ENCODE measurements at places on chromosomes 12 and 14.

DNA sequence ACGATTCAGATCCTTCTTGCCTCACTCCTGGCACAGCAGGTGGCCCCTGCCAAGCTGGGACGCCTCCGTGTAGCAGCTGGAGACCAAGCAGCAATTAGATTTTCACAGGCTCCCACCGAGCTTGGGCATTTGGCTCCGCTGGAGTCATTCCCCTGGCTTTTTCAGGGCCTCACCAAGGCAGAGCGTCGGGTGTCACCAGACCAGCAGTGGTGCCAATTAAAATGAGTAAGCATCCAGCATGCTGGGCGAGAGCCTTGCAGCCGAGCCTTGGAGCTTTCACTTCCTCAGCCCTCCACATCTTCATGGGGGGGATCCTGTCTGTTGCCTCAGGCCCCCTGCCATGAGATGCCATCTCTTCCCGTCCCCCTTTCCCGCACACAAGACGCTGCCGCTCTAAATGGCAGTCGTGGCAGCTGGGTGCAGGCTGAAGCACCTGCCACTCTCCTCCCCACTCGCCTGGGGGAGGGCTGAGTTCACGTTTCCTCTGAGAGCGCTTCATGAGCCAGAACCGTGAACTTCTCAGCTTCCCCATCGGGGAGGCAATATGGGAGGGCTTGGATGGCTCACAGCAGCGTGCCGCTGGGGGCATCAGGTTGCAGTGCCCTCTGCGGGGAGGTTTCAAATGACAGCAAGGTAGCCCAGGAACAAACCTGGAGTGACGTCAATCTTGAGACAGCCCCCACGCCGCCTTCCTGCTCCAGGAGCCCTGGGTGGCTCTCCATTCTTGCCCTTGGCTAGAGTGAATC lies 11.7 kb downstream of the TPCN1 start:
- peak; percentile 94 for DNase-seq

DNA sequence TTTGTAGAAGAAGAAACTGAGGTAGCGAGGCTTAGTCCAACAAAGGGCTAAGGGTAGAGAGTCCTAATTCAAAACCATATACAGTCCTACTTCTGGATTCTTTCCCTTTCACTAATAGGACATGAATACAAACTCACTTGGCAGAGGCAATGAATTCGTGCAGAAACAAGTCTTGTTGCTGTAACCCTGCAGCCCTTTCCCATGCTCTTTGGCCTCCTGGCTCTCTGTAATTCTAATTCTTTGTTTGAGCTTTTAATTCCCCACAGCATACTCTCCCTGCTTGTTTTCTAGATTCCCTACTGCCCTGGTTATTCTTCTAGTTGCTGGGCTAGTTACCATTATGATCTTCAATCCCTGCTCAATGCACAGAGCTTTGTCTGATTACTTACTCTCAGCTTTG lies 381.4 kb downstream of the ETNK1 start:
- no peak for DNase-seq

DNA sequence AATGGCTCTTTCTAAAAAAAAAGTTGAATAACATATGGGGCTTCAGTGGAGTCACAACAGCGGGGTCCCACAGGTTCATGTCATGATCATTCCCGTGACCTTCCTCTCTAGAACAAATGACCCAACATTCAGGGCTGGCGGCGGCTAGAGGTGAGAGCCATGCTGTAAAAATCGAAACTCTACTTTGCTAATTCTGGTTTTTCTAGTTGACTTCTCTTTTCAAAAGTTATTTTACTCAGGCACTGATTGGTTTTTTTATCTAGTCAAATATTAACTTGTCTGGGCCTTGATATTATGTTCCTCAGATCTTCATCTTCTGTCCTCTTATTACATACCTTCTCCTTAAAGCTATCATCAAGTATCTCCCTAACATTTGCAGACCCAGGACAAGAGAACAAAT lies 402.9 kb upstream of the SOX5 start:
- DNase-seq: no peak

DNA sequence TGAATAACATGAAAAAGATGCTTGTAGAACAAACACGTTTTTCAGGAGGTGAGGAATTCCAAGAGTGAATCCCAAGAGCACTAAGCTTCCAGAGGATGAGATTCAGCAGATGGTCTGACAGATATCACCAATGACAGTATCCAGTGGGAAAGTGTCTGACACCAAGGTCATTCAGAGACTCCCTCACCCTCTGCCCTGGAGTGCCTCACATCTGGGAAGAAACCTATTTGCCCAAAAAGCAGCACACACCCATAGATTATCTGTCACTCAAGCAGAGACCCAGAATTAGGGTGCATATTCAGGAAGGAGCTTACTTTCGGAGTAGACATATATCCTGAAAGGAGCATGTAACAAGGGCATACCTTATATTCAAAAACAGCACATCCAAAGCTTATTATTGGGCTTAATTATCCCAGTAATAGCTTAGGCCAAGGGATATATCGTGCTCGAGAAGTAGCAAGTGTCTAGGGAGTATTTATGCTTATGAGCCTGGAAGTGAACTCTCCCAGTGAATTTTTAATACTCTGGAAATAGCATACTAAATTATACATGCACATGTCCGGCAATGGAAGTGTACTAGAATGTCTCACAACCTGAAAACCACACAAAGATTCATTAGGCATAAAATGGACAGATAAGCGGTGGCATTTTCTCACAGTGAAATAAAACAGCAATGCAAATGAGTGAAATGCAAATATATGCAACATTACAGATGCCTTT lies 998.1 kb upstream of the TMEM132C start:
- DNase-seq: no peak

DNA sequence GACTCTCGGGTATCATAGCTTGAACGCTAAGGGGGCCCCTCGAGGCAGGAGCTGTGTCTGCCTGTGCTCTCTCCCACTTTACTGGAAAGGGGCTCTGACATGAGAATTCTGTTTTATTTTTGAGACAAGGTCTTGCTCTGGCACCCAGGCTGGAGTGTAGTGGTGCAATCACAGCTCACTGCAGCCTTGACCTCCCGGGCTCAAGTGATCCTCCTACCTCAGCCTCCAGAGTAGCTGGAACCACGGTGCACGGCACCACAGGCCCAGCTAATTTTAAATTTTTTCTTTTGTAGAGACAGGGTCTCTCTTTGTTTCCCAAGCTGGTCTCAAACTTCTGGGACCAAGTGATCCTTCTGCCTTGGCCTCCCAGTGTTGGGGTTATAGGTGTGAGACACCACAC lies 77.7 kb downstream of the PAPOLA start:
- no peak for DNase-seq

DNA sequence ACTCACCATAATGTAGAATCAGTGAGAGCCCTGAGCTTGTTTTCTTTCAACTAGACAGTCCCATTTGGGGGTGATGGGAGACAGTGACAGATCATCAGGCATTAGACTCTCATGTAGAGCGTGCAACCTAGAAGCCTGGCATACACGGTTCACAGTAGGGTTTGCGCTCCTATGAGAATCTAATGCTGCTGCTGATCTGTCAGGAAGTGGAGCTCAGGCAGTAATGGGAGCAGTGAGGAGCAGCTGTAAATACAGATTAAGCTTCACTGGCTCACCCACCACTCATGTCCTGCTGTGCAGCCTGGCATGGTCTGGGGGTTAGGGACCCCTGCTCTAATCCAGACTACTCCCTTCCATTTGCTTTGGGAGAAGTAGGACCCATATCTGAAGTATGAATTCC lies 55.6 kb downstream of the FNTB start:
- no peak for DNase-seq

GRCh38 chr12:40947797-40948196 lies 240.3 kb upstream of the PDZRN4 start:
- DNase-seq: no peak

- DNase-seq: no peak
These were observed 199.0 kb downstream of the RAD51B start for GRCh38 chr14:68018598-68018997.

GRCh38 chr12:131916306-131917138 lies 12.6 kb upstream of the PUS1 start:
- no peak for DNase-seq

- no peak for DNase-seq
These were observed 27.4 kb upstream of the DDHD1 start for GRCh38 chr14:53180272-53181221.

- DNase-seq: no peak
These were observed 49.3 kb downstream of the RAB35 start for GRCh38 chr12:120067084-120067869.

DNA sequence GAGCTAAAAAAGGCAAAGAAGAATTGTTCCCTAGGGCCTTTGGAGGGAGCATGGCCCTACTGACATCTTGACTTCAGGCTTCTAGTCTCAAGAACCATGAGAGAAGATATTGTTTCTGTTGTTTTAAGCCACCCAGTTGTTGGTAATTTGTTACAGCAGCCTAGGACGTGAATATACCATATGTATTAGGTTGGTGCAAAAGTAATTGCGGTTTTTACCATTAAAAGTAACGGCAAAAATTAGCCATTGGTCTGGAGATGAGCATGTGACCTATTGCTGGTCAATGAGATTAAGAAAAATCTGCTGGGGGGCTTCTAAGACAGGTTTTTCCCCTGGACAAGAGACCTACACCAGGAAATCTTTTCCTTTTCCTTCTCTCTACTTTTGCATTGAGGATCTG lies 9.8 kb upstream of the HRK start:
- DNase-seq: no peak

GRCh38 chr14:33728010-33728498 lies 222.8 kb downstream of the EGLN3 start:
- no peak for DNase-seq

GRCh38 chr12:116015525-116015924 lies 262.0 kb downstream of the MED13L start:
- DNase-seq: peak; percentile 10

GRCh38 chr12:132243596-132244310 lies 85.6 kb downstream of the GALNT9 start:
- DNase-seq: no peak

DNA sequence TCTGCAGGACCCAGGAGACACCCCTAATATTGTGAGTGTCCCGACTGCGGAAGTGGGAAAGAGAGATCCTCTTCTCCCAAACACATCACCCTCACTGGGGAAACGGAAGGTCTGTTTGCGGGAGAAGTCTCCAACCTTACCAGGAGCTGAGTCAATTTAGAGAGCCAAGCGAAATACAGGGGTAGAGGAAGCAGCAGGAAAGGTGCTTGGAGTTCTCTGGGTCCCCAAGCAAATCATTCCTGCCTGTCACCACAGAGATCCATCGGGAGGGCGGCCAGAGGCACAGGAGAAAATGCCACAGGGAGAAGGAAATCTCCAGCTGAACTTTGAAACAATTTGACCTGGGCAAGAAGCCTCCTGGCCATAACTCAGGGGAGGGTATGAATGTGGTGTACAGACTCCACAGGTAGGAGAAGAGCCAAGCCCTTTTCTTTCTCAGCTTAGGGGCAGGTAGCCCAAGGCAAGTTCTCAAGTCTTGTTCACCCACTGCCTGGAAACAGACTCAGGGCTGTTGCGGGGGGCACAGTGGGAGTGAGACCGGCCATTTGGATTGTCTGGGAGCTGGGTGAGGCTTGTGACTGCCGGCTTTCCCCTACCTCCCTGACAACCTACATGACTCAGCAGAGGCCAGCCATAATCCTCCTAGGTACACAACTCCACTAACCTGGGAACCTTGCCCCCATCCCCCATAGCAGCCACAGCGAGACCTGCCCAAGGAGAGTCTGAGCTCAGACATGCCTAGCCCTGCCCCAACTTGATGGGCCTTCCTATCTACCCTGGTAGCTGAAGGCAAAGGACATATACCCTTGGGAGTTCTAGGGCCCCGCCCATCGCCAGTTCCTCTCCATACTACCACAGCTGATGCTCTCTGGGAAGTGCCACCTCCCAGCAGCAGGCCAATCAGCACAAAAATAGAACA lies 211.9 kb upstream of the ARHGAP5 start:
- DNase-seq: no peak

GRCh38 chr12:121648458-121649028 lies 20.9 kb downstream of the MORN3 start:
- DNase-seq: no peak

GRCh38 chr14:91317381-91318308 lies 73.1 kb upstream of the GPR68 start:
- no peak for DNase-seq

GRCh38 chr14:101150039-101150610 lies 246.6 kb upstream of the RTL1 start:
- DNase-seq: no peak

Measured in SHP77 (cell line).